ENCODE measurements at places on chromosomes 2 and 18. TPM values are rescaled to one million over a fixed set of nuclear protein-coding genes. Genes with fewer than 3 reads are reported as not detected.

DNA sequence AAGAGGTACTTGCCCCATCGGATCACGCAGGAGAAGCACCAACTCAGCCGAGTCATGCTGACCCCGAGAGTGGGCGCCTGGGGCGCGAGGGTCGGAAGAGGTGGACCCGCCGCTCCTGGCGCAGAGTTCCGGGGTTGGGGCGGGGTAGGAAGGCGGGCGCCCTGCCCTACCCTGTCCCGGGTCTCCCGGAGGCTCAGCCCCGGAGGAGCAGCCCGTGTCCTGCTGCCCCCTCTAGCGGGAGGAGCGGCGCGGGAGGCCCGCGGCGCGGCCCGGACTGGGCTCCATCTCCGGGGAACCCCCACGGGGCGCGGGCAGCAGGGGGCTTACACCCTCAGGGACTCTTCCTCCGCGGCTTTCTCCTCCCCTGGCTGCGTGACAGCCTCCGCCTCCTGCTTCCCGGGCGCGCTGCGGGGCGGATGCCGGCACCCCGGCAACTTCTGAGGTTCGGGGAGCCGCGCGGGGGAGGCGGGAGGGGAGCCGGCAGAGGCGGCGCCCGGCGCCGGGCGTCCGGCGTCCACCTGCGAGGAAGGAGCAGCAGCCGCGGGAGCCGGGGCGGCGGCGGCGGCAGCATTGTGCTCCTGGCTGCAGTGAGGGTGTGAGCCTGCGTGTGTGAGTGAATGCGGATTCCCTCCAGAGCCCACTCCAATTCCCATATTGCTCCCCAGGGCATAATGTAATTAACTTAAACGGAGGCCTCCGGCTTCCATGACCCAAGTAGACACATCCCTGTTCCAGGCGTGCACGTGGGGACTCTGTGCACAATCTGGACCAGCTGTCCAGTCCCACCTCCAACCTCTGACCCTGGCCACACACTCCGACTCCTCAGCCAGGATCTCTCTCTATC is 7.6 kb upstream of the TNS1 start:
- peak; percentile 71 for ATAC-seq

Gene USP37
- 111 TPM for total RNA-seq

Gene PHOSPHO2
- total RNA-seq, result 2.9 TPM

Gene COL4A4
- total RNA-seq, result 0.26 TPM

Gene SP9
- not detected for total RNA-seq

- no peak for ATAC-seq
Observed at GRCh38 chr18:37361335-37362157, 204.1 kb downstream of the CELF4 start.

Gene FBLN7
- total RNA-seq, result 49.9 TPM

Gene TET3
- total RNA-seq, result 15.1 TPM

DNA sequence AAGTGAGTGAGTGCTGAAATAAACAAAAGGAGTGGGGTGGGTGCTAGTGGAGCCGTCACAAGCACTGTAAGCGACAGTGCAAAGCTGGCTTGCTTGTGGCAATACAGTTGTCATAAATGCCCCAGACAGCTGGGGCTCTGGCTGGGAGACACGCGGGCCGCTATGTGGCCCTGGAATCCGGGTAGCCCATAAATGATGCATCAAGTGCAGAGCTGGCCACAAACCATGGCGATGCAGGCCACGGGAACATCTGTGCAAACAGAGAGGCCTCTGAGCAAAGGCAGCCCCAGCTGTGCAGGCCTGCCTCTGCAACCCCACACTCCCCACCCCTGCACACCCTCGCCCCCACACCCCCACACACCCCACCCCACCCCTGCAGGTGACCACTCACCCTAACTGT is 349.2 kb upstream of the ID2 start:
- no peak for ATAC-seq

Gene POMC
- total RNA-seq, result 6.1 TPM

- ATAC-seq, result no peak
Observed at GRCh38 chr2:188725746-188726360, 248.3 kb upstream of the COL3A1 start.

GRCh38 chr2:74488643-74489481 is 6.0 kb downstream of the TTC31 start:
- ATAC-seq, result no peak
